ENCODE measurements at places on chromosomes 2 and 18.

DNA sequence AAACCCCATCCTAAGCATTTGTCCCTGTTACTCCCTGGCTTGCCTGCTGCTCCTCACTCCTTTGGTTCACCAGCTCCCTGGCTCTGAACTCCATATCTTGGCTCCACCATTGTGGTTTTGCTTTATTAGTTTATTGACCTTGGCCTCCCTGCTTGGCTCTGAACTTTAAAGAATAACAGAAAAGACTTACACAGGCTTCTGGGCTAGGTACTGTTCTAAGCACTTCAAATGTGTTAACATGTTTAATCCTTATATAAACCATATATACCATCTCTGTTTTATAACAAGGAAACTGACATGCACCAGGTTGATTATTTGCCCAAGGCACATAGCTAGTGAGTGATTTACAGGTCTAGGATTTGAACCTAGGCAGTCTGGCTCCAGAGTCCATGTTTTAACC, 149.7 kb upstream of the CAPN13 start:
- peak; percentile 1 for DNase-seq

DNA sequence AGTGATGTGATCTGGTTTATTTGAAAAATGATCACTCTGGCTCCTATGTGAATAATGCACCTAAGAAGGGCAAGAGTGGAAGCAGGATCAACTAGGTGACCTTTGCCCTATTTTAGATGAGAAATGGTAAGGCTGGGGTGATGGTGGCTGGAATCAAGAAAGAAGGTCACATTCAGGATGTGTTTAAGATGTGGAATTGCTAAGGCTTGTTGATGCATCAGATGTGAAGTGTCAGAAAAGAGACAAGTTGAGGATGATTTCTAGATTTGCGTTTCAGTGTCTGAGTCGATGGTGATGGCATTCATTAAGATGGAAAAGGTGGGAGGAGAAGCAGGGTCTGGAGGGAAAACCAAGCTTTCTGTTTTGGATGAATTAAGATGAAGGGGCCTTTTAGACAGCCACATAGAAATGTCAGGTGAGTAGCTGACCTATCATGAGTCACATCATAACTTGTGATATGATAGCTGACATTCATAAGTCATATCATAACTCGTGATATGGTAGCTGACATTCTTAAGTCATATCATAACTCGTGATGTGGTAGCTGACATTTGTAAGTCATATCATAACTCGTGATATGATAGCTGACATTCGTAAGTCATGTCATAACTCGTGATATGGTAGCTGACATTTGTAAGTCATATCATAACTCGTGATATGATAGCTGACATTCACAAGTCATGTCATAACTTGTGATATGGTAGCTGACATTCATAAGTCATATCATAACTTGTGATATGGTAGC, 101.2 kb upstream of the SEC11C start:
- no peak for DNase-seq

- no peak for DNase-seq
Observed at GRCh38 chr18:74834424-74835309, 237.0 kb downstream of the ZNF407 start.

DNA sequence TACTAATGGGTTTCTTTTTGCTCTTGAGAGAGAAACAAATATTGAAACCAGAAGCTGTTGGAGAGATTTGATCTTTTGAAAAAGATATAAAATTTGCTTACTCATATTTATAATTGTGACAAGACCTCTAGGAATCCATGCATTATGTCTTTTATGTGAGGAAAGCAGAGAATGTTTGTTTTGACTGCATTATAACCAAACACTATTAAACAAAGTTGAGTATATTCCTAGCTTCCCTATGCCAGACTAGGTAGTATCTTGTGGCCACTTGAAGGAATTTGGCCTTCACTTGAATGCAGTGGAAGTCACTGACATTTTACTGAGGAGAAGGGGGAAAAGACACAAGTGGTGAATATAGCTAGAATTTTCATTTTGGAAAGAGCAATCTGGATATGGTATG, 521.8 kb upstream of the ZEB2 start:
- no peak for DNase-seq

- no peak for DNase-seq
Observed at GRCh38 chr2:96916156-96916630, 46.3 kb upstream of the SEMA4C start.

GRCh38 chr2:130762910-130763385, 7.6 kb downstream of the AMER3 start:
- DNase-seq, result no peak

- DNase-seq, result no peak
Observed at GRCh38 chr2:15325296-15325695, 235.8 kb downstream of the NBAS start.

DNA sequence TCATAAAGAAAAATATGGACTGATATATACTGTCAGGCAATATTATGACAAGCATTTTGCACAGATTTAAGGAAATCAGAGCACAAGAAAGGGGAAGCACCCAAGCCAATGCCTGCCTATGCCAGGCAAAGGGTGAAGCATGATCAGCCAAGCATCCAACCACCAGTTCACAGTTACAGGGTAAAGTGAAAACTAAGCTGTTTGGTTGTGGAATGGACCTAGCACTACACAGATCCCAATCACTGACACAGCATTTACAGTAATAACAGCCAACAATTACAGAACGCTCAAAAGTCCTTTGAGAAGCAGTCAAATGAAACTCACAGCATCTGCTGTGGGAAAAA, 90.3 kb downstream of the SP3 start:
- DNase-seq, result no peak

GRCh38 chr2:151459358-151459757, 49.7 kb downstream of the RIF1 start:
- DNase-seq, result no peak

GRCh38 chr2:63500398-63500797, 87.9 kb downstream of the WDPCP start:
- no peak for DNase-seq

GRCh38 chr2:46565364-46565763, 86.0 kb downstream of the TMEM247 start:
- no peak for DNase-seq

GRCh38 chr2:235042576-235043515, 91.0 kb downstream of the SH3BP4 start:
- no peak for DNase-seq

Data from fibroblast of mammary gland (primary cell).